ENCODE measurements at places on chromosomes 16 and 17. TPM values are rescaled to one million over a fixed set of nuclear protein-coding genes. Genes with fewer than 3 reads are reported as not detected.

Gene SLC52A1
- total RNA-seq = not detected

DNA sequence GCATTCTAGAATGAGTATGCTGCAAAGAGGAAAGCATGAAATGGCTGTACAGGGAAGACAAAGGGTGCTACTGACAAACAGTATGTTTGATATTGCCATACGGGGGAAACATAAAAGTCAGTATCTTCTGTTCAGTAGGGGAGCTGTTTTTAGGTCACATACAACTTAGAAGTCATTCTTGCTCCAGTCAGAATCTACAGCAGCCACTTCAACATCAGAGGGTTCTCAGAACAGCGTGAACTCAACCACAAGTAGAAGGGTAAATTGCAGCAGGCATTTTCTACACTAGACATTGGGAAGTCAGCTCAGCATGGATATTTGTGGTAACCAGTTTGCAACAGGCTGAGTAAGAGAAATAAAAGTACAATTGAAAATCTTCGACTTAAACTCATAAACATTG, 1241.8 kb upstream of the GOT2 start:
- no peak for DNase-seq
- H3K27ac ChIP-seq = no peak overlapping the region
- H3K36me3 ChIP-seq = no peaks in the 10 kb centered on the region
- no peak overlapping the region for H3K4me3 ChIP-seq
- H3K4me1 ChIP-seq = no peaks in the 10 kb centered on the region

Gene MPP3
- total RNA-seq = 13.4 TPM

- no peaks in the 10 kb centered on the region for H3K4me1 ChIP-seq
- DNase-seq = no peak
- H3K27ac ChIP-seq = no peak overlapping the region
Observed at GRCh38 chr17:74467221-74467951, 952 bp downstream of the CD300A start.

- peak; percentile 83 for DNase-seq
- no peaks in the 10 kb centered on the region for H3K36me3 ChIP-seq
- peaks cover 14% of the 10 kb centered on the region for H3K4me1 ChIP-seq
- no peak overlapping the region for H3K4me3 ChIP-seq
Observed at GRCh38 chr16:3099732-3100499, 822 bp upstream of the ZSCAN10 start.
